ENCODE measurements at places on chromosomes 2 and 18.
A peak's percentile ranks its signal among the peaks of the same experiment; 100 is the strongest.

GRCh38 chr2:232126301-232127099 is 165.0 kb downstream of the DIS3L2 start:
- DNase-seq = no peak

GRCh38 chr2:200235533-200235932 is 71.0 kb upstream of the SPATS2L start:
- no peak for DNase-seq

- DNase-seq = no peak
Observed at GRCh38 chr2:6538607-6539006, 327.1 kb downstream of the CMPK2 start.

GRCh38 chr2:147846412-147847081 is 1.7 kb downstream of the ACVR2A start:
- DNase-seq = no peak

DNA sequence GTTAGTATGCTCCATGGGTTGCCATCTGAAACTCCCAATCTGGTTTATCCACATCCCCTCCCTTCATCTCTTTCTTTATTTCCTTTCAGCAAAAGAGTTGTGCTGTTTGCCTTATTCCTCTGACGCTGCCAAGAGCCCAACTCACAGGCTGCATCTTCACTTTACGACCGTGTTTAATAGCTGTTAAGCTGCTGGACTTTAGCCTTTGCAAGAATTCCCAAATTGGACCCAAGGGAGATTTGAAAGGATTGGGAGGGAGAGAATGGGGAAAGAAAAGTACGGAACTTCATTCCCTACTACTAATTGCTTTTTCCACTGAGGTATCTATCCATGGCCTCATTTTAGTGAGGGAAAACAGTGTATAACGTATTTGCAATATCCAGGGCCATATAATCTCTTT is 263.4 kb upstream of the MEIS1 start:
- no peak for DNase-seq

- no peak for DNase-seq
Observed at GRCh38 chr2:182446087-182446486, 19.3 kb upstream of the PDE1A start.

DNA sequence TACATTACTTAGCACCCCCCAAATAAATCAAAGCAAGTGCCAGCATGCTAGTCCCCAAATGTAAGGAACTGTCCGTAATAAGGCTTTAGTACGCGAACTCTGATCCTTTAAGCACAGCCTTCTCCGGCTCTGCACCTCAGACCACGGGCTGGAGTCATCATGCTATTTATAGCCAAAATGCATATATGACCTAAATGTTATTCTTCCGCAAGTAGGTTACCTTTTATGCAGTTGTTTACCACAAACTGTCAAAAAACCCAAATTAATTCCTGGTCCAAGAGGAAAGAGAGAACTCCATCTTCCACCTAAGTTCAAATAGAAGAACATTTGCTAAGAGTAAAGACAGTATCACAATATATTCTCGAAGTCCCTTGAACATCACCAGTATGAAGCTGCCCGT is 42.7 kb downstream of the ZNF516 start:
- peak; percentile 54 for DNase-seq

GRCh38 chr18:35672897-35673296 is 91.4 kb downstream of the GALNT1 start:
- DNase-seq = peak; percentile 27

DNA sequence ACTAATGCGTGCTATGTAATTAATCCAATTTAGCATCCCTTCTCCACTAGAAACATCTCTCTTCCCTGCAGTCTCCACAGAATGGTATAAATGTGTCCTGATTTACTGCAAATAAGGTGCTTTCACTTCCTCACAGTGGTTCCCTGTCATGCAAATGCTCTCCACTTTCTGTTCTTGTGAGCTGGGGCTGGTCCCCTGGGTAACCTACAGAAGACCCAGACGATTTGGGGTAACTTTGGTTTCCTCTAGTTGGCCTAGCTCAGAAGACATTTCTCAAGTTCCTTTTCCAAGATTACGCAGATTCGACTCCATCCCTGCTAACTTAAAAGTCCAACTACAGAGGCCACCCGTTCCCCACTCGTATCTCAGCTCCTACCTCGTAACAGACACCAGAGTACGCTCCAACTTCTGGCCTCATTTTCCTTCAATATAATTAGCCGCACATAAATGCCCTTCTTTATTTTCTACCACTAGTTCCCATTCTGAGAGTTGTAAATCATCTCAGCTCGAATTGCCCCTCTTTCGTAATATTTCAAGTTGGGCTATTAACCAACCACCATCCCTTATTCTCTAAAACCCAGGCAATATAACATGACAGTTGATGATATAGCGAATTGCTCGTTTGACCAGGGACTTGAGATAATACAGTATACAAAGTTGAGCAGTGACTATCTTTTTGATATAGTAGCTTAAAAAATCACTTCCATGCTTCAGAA is 28.8 kb upstream of the NEDD4L start:
- no peak for DNase-seq

DNA sequence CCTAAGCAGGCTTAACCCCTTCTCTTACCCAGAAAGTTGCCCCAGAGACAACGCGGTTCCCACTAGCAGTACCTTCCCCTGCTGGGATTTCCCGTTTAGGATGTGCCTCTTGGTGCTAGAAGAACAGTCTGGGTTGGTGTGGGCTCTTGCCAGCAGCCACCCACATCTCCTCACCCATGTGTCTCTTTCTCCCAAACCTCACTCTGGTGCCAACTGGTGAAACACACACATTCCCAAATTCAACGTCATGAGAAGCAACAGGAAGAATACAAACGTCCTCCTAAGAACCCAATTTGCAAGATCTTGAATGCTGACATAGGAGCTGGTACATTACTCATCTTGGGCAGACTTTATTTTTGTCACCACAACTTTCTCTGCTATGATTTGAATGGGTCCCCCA is 36.2 kb downstream of the DIPK1C start:
- DNase-seq = no peak

- no peak for DNase-seq
Observed at GRCh38 chr2:231413921-231414476, 18.5 kb downstream of the B3GNT7 start.

DNA sequence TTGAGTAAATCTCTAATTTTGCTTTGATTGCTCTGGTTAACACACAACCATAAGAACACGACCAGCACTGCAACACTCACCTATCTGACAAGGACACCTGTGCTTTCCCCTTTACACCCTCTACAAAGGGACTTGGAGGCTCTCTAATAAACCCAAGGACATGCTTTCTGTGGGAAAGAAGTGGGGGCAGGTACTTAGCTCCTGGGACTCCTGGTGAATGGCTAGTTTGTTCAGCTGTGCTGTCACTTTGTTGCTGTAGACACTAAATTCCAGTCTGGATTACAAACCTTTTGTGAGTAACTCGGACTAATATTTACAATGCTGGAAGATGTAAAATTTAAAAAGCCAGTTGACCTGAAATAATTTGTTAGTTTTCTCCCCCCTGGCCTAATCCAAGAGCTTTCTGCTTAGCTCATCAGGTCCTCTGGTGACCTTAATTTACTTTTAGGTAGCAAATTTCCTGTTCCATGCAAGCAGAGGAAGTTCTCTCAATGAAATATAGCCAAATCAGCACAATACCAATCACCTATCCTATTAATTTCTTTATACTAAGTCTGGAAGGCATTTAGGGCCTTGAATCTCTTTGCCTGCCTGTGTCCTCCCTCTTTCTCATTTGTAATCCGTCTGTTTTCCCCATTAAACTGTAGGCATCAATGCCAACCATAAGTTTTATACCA is 67.5 kb downstream of the PLCL1 start:
- no peak for DNase-seq
